ENCODE measurements at places on chromosomes 6 and 20.

DNA sequence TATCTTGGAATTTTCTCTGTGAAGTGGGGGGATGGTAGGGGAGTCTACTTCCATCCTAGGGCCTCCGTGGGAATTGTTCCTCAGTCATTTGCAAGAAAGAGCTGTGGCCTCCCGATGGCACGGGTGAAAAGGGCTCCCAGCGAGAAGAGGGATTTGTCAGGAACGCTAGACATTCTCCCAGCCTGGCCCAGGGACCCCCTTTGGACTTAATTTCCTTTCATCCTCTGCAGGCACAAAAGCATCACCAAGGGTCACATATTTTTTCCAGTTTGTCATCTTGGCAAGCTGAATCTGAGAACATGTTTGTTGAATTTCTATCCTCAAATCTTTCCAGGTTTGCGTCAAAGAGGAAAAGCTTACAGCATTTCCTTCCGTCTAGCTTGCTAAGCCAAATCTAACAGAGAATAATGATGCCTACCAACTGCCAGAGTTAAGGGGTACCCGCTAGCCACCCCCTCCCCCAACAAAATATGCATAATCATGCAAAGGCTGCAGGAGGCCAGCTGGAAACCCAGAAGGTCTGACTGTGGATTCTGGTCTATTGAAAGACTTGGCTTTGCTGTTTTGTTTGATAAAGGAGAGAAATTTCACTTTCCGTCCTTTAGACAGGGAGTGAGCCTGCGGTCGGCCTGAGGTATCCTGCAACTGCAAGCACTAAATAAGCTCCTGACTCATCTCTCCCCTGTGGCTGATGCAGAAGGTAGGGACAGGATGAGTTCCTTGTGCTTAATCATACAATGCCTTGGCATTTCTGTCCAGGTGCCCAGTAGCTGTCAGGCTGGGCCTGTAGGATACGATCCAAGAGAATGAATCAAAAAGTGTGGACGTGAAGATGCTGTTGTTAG is 23.1 kb downstream of the PSMG4 start:
- DNase-seq, result no peak

- no peak for DNase-seq
These were observed 15.3 kb upstream of the DHX35 start for GRCh38 chr20:38946836-38947235.

DNA sequence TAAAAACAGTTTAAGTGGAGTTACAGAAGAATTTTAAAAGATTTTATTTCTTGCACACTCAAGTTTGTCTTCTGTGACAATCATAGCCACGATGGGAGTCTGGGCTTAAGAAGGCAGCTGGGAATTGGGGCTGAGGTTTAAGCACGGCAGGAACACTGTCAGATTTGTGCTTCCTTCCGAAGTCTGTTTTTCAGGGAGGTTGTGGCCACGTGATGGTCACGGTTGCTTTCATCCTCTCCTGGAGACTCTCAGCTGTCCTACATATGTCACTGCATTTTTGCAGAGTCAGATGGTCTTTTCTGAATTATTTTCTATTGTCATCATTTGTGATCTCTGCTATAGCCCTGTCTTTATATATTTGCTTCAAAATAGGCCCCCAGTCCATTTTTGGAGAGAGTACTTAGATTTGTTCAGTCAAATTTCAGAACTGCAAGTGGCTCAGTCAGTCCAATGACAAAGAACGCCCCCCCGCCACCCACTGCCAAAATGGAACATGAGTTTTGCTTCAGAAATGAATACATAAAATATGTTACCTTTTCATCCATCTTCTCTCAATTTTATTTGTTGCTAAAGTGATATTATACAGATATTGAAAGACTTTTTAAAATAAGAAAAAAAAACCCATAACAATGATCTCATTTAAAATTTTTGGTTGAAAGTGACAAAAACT is 111.8 kb upstream of the ZFP64 start:
- DNase-seq, result no peak

DNA sequence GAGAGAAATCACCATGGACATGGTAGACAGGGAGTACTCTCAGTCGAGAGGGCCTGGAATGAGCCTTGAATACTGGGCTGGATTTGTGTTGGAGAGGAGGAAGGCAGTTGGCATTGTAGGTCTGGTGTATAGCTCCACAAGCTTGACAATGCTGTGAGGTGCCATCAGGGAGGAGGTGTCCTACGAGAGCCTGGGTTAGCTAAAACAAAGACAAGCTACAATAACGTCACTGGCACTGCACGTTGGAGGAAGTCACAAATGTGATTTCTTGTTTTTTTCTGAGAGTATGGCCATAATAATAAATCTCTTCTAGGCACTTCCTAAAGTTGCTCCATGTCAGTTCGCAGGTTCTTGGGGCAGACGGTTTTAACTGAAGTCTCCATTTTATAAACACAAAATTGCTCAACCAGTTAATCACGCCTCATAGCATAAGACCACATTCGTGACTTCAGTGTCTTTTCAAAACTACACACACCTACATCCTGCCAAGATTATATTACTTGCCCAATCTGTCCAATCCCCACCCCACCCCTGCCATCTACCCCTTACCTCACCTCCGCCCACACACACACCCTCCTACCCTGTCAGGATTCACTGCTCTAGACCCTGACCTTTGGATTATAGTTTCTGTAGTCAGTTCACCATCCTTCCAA is 4.4 kb upstream of the HLA-DMB start:
- no peak for DNase-seq

- DNase-seq, result no peak
These were observed 217.6 kb upstream of the DTNBP1 start for GRCh38 chr6:15880262-15880973.

GRCh38 chr20:13017883-13018535 is 9.2 kb downstream of the SPTLC3 start:
- DNase-seq, result no peak

DNA sequence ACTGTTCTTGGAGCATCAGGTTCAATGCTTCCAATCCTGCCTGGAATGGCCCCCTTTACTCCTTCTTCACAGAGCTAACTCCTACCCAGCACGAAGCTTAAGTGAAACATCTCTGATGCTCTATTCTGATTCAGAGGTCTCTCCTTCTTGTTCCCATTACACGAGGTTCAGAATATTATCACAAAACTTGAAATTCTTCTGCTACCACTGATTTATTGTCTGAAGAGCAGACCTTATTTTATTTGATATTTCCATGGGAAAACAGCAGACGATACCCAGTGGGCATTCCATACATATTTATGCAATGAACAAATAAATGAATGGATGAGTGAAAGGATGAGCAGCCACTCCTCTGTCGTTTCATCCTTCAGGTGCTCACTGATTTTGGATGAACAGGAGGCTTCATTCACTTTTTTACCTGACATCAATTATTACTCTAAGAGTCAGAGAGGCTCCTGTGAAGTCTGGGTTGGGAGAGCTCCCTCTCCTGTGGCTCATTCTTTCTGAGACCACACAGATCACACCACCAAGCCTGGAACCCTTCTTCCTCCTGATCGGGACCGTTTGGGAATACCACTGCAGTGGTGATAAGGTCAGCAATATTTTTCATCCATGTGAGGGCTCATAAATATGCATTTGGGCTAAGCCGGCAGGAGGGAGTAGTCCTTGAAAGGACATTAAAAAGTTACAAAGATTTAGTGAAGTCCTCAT is 25.8 kb downstream of the SMLR1 start:
- no peak for DNase-seq

DNA sequence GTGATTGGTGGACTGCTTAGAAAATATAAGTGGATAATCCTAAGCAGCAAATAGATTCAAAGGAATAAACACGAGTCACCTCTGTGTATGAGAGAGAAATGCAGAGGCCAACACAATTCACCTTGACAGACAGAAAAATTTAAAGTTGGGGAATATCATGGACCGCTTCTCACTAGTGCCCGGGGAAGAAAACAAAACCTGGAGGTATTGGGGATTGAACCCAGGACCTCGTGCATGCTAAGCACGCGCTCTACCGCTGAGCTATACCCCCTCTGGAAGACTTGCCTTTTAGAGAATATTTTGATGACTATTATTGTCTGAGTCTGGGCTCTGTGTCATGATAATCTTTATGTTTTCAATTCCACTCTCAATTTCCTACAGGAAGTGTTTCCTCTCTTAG is 111.9 kb downstream of the TRIM27 start:
- DNase-seq, result no peak

DNA sequence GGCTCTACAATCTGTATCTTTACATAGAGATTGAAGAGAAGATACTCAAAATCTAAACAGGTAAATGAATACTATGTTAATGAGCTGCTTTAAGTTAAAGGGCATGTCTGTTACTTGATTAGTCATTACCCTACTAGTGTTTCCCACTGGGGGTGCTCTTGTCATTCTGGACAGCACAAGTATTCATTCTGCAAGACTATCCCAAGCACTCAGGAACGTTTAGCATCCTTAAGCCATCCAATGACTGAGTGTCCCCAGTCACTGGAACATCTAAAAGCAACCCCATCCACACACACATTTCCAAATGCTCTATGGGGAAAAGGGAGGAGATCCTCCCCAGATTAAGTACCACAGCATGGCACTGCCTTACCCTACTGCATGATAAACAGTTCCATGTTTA is 25.7 kb downstream of the EZR start:
- DNase-seq, result no peak

- DNase-seq, result no peak
These were observed 43.3 kb downstream of the SCP2D1 start for GRCh38 chr20:18856873-18857272.

DNA sequence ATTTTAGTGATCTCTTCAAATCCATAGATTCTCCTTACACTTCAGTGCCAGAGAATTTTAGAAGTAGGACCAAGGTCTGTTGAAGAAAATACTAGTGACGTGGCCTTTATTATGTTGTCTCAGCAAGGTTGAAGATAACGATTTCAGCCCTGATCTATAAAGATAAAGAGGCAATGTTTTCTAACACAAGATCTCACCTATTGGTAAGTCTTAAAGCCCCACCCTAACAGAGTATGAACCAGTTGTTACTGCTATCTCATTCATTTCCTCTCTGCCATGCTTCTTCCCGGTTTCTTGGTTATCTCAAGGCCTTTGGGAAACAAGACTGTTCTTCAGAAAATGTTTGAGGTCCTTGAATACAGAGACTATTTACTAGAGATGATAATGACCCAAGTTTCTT is 53.1 kb downstream of the KIAA0408 start:
- DNase-seq, result no peak

DNA sequence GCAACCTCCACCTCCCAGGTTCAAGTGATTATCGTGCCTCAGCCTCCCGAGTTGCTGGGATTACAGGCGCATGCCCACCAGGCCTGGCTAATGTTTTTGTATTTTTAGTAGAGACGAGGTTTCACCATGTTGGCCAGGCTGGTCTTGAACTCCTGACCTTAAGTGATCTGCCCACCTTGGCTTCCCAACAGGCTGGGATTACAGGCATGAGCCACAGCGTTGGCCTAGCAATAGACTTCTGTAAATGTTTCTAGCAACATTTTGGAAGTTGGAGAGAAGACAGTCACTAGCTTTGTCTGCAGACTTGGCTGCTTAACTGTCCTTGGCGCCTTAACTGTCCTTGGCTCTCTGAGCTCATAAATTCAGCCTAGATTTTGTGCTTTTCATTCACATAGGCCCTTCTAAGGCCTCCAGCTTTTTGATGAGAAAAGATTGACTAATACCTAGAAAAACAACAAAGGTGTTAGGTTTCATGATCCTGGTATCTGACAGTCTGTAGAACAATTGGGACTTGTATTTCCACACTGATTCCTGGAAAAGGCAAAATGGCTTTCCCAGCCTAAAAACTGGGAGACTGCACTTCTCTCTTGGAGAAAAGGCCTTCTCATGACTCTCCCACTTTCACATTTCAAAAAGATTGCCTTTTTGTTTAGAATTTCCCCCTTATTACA is 49.7 kb downstream of the OR2B2 start:
- DNase-seq, result no peak

Data from stimulated activated CD4-positive, alpha-beta T cell treated with anti-CD3 and anti-CD28 coated beads, Interleukin-12 subunit alpha, Interleukin-12 subunit beta, amount 100 ng/mL, for 48 hours (primary cell).